ENCODE measurements at places on chromosomes 6 and 20.

DNA sequence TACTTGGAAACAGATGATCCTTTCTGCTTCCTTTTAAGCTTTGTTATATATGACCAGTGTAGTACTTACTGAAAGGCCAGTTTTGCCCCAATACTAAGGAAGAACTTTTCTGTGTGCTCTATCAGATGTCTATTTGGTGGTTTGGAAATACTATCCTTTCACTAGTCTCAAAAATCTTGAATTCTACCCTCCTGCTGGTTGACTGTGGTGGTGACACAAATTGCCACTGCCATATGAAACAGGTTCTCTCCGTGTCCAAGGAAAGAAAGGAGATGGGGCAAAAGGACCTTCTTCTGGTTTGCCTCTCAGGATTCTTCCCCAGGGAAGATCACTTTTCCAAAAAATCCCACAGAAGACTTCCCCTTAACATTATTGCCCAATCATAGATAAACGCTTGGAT is 6.2 kb downstream of the GJE1 start:
- DNase-seq = no peak

DNA sequence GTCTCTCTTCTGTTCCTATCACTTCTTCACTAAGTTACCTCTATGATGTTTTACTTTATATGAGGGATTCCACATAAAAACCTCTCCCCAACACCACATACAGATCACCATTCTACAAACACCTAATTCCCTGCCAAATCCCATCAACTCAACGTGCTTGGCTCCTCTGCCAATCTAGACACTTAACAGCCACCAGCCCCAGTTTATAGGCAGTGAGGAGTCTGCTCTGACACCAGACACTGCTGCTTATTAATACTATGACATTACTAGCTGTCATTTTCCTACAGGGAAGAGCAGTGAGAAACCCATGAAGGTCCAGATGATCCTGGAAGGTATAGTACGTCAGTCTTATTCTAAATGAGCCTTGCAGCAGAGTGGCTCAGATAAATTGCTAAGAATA is 104.3 kb downstream of the CHD6 start:
- DNase-seq = no peak

GRCh38 chr6:121865811-121866210 is 430.4 kb downstream of the GJA1 start:
- DNase-seq = no peak

DNA sequence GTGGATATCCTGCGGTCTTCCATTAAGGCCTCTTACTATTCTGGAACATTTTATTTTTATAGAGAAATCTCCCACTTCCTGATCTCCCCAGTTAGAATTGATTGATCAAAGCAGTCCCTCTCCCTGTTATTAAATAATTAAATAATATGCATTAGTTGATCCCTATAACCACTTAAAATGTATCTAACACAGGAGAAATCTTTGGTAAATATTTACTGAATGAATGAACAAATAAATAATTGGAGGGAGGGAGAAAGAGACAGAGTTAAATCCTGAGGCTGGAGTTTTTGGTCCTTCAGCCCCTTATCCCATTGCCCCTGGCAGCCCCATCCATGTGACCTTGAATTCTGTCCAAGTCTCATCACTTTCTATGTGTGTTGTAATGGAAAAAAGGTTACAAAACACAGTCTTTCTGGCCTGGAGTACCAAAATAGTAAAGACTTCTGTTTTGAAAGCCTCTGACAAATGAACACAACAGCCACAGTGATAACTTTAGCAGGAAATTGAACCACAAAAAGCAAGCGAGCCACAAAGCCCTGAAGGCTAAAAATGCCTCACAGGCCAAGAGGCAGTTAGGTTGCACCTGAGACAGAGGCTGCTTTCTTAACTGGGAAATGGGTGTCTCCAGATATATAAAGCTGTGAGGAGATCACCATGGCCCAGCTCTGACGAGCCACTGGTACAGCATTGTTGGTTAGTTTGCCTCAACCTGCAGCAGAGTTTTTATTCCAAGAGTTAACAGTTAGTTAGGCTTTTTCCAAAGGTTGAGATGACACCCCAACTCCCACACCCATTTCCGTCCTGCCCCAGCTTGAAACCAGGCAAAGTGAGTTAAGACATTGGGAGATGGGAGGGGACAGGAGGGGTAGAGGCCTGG is 11.3 kb downstream of the NT5E start:
- no peak for DNase-seq

GRCh38 chr20:63625771-63626423 is 1.0 kb downstream of the GMEB2 start:
- no peak for DNase-seq

- no peak for DNase-seq
These were observed 93.5 kb upstream of the TMEM30A start for GRCh38 chr6:75378101-75378500.

DNA sequence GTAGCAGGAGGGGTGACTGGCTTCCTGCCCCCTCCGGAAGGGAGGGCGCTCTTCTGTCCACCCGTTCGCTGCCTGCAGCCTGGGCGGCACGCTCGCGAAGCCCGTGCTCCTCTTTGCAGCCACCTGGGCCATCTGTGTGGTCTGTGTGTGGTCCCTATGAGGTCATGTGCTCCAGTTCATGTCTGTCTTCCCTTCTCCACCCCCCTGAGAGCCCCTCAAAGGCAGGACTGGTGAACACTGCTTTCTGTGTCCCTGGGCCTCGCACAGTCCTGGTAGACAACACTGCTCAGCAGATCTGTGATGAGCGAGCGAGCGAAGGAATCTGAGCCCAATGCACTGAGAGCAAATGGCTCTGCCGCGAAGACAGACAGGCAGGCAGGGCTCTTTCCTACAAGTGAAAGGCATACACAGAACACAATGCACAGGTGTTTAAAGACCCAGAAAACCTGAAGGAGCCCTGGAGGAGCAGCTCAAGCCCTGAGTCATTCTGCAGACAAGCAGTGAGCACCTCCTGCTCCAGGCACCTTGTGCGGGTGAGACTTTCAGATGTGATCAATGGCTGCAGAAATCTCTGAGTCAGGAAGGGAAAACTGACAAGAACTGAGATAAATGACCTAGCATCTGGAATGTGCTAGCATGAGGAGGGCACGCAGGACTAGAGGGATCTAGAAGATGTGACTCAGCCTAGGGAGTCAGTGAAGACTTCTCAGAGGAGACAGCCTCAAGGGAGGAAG is 27.1 kb downstream of the PPP1R3G start:
- no peak for DNase-seq

DNA sequence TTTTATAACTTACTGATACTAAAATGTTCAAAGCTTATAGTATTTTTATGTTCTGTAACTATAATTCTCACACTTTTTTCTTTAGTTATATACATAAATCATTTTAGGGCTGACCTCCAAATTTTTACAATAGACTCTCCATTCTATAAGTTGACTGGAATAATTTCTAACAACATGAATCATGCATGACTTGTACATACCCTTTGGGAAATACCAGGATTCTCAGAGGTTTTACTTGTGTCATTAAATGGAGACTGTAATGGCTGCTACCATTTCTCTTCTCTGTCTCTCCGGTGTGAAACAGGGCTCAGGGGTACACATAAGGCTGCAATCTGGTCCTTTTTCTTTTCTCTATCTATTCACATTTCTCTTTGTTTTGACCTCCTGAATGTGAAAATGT is 222.2 kb upstream of the FLRT3 start:
- no peak for DNase-seq

GRCh38 chr20:43857932-43858331 is 56.7 kb upstream of the TOX2 start:
- no peak for DNase-seq

DNA sequence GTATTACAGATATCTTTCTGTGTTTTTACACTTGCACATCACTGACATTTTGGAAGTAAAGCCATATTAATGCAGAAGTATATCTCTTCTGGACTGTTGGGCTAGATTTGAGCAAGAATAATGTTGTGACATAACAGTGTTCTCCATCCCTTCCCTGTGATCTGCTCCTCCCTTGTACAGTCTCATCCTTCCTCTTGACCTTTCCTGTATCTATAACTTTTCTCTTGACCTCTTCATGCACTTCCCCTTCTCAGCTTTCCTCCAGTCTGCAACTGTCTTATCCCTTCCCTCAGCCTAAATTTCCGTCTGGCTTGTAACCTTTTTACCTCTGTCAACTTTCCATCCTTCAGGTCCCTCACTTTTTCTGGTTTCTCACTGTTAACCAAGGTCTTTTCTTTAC is 29.8 kb downstream of the NCOA3 start:
- DNase-seq = no peak
